ENCODE measurements at places on chromosomes 1 and 21. TPM values are rescaled to one million over a fixed set of nuclear protein-coding genes. Genes with fewer than 3 reads are reported as not detected.

DNA sequence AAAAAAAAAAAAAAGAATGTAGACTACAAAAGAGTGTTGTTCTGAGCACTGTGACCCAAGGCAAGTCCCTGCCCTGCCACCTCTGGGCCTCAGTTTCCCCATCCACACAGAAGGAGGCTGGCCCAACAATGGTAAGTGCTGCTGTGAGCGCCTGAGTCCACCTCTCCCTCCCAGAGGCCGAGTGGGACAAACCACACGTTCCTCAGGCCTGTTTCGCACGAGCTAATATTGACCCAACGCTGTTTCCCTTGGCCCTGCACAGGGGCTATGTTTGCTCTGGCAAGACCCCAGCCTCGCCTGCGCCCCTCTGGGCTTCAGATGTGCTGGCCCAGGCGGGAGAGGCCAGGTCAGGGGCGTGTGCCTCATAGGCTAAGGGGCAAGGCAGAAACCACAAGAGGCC, 12.6 kb upstream of the LAPTM5 start:
- no peak for DNase-seq

PGLYRP3 gene
- polyA plus RNA-seq: not detected

INKA2 gene
- polyA plus RNA-seq: 3.7 TPM

DNA sequence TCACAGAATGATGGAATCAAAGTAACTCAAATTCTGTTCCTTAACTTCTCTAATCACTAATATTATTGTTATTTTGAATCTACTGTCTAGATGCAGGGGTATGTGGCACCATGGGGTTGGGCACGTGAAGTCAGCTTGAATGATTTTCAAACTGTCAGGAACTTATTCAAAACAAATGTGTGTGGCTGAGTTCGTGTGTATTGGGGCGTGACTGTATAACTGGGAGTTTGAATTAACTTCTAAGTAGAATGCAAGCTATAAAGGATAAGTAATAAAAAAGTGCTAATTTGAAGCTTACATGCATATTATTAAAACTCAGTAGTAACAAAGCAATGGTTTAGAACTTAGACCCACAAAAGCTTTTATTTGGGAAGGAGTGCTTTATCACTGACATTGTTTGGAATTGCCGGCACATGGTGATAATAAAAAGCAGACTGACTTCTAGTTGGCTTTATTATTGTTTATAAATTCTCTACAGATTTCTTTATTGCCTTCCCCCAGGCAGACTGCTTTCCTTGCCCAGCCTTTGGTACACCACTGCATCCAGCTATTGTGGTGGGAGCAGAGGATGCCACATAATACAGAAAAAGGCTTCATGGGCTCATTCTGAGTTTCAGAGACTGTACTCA, 84.3 kb downstream of the TENT5C start:
- DNase-seq: no peak

DNA sequence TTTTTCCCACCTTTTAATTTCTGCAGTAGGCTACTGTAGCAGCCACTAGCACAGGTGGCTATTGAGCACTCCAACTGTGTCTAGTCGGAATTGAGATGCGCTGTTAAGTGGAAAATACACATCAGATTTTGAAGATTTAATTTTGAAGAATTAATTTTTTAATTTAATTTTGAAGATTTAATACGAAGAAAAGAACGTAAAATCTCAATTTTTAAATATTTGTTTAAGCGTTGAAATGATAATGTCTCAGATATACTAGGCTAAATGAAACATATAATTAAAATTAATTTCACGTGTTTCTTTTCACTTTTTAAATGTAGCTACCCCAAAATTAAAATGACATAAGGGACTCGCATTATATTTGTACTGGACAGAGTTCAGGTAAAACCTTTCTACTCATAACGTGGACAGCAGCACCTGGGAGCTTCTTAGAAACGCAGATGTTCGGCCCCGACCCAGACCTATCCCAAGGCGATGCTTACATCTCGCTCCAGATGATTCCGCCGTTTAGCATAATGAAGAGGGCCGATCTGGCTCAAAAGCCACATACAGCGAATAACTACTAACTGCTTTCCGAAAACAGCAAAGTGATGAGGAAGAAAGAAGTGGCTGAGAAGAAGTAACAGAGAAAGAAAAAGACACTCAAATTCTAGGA, 717 bp downstream of the CRYZL1 start:
- no peak for DNase-seq

DNA sequence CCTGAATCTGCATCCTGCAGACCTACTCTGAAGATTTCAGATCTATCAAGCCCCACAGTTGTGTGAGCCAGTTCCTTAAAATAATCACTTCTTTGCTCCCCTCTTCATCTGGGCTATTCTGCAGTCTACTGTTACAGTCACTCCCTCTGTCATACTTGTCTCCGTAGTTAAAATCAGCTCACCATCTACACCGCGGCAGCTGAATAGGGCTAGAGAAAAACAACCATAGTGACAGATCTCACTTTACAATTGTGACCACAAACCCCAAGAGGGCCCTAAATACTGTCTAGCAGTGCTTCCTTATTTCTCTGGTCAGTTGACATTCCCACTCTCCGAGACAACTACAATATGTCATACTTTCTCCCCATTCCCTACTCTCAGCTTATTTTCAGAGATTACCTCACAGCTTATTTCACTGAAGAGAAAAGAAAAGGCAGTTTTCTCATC, 12.9 kb downstream of the DESI2 start:
- DNase-seq: no peak

DNA sequence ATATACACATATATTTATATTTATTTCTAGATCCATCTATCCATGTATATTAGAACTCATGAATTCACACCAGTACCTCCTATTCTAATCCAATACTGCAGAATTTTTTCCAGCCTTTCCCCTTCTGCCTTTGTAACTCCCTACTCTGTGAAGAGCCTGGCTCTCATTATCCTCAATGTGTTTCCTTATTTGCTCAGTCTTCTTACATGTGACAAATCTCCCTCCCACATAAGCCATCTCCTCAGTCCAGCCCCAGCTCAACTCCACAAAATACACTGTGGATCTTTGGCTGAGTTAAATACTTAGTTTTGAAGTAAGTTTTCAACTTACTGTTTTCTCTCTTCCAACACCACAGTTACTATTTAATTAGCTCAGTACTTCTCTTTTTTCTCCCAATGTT, 45.7 kb downstream of the ATP5PO start:
- DNase-seq: no peak

GRCh38 chr1:6496890-6497214, 5.4 kb upstream of the PLEKHG5 start:
- no peak for DNase-seq

DNA sequence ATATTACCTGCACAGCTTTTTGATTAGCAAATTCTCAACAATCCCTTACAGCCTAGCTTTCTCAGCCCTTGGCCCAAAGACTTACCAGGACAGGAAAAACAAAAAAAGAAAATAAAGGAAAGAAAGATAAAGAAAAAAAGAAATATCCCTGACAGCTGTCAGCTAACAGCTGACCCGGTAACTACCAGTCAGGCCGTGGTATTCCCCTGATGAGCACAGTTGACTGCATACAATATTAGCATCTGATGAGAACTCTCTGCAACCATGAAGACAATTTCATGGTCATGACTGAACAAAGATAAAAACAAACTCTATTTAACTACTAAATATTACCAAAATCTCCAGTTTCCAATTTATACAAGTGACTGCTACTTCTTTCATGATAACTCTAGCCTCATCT, 798.8 kb downstream of the PLA2G4A start:
- DNase-seq: no peak

DNA sequence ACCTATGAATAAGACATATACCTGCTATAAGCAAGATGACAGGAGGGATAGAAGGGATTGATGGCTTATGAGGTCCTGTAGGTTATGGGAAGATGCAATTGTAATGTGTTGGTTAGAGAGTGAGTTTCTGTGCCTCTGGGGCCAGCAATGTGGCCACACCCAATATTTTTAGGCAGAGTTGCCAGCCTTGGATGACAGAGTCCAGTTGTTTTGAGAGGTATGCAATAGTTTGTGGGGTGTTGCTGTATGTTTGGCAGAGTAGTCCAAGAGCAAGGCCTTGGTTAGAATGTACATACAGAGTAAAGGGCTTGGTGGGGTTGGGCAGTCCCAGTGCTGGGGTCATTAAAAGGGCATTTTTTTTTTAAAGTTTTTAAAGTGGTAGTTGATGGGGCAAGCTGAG, 36.6 kb upstream of the PLA2G5 start:
- DNase-seq: no peak

DNA sequence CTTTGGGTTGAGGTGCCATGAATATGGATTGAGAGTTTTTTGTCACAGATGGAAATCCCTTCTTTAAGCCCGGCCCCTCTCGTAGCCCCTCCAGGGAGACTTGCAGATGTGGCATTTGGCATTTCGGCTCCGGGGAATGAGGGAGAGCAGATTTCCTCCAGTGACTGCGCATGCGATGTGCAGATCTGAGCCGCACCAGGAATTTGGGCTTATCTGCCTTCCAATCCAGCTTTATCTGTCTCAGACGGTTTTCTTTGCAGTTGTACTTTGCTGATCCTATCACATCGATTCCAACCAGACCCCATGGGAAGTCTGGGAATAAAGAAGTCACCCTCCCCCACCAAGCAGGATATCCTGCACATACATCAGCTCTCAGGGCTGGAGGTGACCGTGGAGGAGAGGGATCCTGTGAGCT, 11.7 kb downstream of the KIF26B start:
- DNase-seq: no peak

DNA sequence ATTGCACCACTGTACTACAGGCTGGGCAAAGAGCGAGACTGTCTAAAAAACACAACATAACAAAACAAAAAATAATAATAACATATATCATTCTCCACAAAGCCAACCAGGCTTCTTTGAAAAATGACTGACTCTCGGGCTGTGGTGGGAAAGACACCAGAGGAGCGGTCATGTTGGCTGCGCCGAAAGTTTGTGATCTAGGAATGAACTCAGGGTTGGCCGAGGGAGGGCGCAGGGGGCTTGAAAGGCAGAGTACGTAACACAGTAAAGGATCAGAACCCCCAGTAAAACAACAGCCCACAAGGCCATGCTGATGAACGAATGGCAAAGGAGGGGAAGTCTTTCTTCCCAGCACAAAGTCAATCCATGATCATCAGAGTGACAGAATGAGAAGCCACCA, 4.7 kb downstream of the SLC35E2B start:
- peak; percentile 4 for DNase-seq

GRCh38 chr1:206833801-206834200, 31.6 kb upstream of the IL20 start:
- DNase-seq: no peak

DNA sequence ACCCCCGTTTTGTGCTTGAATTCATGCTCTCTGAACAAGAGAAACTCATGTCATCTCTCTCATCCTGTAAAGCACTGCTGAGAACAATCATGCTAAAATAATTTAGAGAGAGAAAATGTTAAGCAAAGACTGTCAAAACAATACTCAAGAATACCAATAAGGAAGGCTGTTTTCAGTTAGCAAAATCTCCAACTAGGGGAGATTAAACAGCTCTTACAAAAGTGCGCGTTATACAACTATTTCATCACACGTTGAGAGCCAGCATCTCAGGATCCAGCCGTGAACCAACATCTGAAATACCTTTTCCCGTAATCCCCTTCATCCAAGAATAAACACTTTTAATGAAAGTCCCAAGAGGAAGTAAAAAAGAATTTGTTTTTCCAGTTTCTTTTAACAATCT, 44.1 kb upstream of the KCNJ15 start:
- DNase-seq: no peak

S100B gene
- 2.0 TPM for polyA plus RNA-seq

IL12RB2 gene
- 0.67 TPM for polyA plus RNA-seq

GRCh38 chr21:35256468-35256988, 207.4 kb upstream of the RUNX1 start:
- peak; percentile 91 for DNase-seq

DNA sequence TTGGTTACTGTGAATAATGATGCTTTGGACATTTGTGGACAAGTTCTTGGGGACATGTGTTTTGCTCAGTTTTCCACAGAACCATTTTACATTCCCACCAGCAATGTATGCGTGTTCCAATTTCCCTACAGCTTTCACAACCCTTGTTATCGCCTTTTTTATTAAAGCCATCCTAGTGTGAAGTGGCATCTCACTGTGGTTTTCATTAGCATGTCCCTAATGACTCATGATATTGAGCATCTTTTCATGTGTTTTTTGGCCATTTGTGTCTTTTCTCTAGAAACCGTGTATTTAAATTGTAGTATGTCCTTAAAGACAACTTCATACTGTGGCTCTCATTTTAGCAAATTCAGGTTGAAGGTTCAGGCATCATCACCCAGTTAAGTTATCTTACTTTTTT, 132.1 kb downstream of the TGFBR3 start:
- no peak for DNase-seq

GRCh38 chr1:117527566-117528102, 78.2 kb upstream of the TENT5C start:
- DNase-seq: no peak

DNA sequence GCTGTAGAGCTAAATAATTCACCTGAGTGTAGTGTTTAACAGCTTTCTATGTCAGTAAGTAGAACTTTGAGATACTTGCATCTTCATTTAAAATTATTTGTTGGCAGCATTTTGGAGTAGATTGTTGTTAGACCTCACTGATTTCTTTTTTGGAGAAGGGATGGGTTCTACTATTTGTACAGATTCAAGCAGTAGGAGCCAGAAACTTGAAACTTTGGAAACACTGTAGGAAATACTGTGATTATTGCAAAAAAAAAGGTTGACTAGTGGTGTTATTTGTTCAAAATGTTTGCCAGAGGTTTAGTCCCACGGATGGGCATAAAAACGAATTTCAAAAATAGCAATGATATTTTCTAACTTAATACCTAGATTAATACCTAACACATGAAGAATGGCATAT, 102.7 kb downstream of the ATF6 start:
- DNase-seq: no peak

SLC37A1 gene
- 6.5 TPM for polyA plus RNA-seq

CD53 gene
- 2.1 TPM for polyA plus RNA-seq

GRCh38 chr1:164855716-164856329, 296.8 kb downstream of the PBX1 start:
- DNase-seq: no peak

IVL gene
- 0.04 TPM for polyA plus RNA-seq

GNG4 gene
- polyA plus RNA-seq: 0.41 TPM

DNA sequence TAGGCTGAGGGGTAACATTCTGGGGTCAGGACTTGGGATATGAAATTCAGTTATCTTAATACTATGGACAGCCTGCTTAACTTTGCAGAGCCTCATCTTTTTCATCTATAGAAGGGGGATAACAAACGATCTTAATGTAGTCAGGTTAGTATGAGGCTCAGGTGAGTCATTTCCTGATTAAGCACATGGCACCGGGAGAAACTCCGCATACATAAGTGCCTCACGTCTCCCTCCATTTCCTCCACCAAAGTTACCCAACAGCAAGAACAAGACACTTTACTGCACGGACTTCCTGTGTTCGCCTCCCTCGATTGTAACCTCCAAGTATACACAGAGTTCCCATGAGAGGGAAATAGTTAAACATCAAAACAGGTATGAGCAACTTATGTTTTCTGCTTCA, 112.7 kb upstream of the COA6 start:
- no peak for DNase-seq

KRTAP11-1 gene
- not detected for polyA plus RNA-seq

GRCh38 chr1:8370905-8371315, 53.0 kb downstream of the SLC45A1 start:
- peak; percentile 73 for DNase-seq
